ENCODE measurements at places on chromosomes 2 and 18.

GRCh38 chr2:134683561-134684112 is 35.2 kb downstream of the TMEM163 start:
- DNase-seq: no peak

DNA sequence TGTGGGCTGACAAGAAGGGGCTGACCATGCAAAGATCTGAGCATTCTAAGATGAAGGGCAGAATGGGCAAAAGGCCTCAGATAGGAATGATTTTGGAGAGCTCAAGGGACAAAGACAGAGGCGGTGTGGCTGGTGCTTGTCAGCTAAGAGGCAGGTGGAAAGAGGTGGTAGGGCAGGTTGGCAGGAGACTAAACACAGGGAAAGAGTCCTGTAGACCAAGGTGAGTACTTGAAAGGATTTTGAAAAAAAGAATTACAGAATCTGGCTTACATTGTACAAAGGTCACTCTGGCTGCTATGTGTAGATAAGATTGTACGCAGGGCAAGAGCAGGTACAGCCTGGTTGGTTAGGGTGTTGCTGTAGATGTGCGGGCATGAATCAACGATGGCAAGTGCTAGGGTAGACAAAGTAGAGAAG is 50.6 kb downstream of the STK39 start:
- DNase-seq: no peak

- no peak for DNase-seq
These were observed 122.9 kb downstream of the ATAD2B start for GRCh38 chr2:23803965-23804542.

DNA sequence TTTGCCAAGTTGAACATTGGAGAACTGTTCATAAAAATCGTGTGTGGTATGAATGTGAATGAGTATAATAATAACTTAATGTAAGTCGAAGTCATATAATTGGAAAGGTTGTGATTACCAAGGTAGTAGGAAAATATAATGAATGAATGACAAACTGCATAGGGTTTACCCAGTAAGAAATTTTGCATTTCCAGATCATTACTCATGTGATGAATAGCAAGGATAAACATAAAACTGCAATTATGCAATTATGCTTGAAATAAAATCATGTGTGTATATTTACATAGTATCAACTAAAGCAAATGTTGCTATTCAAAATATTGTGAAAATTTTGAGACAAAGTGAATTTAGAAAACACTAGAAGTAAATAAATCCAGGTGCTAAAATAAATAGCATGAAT is 1108.7 kb upstream of the TMEFF2 start:
- no peak for DNase-seq

DNA sequence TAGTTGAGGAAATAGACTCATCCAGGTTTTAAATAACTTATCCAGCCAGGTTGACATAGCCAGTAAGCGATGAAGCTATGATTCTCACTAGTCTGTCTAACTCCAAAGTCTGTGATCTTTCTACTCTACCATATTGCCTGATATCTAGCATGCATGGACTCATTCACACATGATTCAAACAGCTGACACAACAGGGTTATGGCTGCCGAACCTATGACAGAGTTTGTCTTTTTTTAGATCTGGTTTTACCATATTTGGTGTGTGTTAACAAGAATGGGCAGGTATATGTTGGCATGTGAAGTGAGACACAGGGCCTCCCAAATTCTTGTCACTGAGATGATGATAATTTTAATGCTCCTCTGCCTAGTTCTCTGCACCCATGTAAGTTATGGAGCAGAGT is 210.6 kb downstream of the BABAM2 start:
- no peak for DNase-seq

- no peak for DNase-seq
These were observed 24.0 kb upstream of the NOL4 start for GRCh38 chr18:34248727-34249126.

DNA sequence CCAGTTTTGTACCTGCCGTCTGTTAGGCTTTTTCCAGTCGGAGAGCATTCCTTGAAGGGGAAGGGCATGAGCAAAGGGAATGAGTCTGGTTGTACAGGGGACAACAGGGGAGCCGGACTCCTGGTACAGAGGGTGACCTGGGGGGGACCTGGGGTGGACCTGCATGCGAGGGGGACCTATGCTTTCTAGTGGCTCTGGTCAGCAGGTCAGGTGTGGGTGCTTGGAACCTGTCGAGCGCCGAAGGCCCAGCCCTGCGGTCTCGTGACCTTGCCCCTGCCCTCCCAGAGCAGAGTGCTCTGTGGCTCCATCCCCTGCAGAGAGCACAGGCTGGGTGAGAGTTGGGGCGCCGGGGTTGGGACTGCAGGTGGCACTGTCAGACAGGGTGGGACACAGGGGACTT is 96.7 kb upstream of the ASAP2 start:
- DNase-seq: no peak

GRCh38 chr2:32553829-32554432 is 73.9 kb upstream of the TTC27 start:
- DNase-seq: no peak

- no peak for DNase-seq
These were observed 537.7 kb upstream of the PKDCC start for GRCh38 chr2:41510108-41510507.

DNA sequence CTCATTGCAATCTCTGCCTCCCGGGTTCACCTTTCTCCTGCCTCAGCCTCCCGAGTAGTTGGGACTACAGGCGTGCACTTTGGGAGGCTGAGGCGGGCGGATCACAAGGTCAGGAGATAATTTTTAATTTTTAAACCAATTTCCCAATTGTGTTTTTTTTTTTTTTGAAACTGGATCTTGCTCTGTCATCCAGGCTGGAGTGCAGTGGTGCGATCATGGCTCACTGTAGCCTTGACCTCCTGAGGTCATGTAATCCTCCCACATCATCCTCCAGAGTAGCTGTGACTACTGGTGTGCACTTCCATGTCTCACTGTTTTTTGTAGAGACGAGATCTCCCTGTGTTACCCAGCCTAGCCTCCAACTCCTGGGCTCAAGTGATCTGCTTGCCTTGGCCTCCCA is 49.3 kb downstream of the GLS start:
- no peak for DNase-seq

DNA sequence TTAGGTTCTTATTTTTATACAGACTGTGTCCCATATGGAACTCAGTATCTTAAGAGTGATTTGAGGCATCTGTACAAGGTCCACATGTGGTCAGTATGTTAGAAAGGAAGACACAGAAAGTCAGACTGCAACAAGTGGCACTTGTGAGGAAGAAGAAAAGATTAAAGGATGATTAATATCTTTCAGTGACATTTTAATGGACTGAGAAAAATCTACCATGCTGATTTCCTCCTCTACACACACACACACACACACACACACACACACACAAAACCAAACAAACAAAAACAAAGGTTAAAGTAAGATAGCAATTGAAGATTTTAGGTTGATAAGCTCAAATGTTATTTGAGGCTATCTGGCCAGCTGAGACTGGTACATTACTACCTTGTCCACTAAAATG is 94.5 kb upstream of the CHRNA1 start:
- no peak for DNase-seq

DNA sequence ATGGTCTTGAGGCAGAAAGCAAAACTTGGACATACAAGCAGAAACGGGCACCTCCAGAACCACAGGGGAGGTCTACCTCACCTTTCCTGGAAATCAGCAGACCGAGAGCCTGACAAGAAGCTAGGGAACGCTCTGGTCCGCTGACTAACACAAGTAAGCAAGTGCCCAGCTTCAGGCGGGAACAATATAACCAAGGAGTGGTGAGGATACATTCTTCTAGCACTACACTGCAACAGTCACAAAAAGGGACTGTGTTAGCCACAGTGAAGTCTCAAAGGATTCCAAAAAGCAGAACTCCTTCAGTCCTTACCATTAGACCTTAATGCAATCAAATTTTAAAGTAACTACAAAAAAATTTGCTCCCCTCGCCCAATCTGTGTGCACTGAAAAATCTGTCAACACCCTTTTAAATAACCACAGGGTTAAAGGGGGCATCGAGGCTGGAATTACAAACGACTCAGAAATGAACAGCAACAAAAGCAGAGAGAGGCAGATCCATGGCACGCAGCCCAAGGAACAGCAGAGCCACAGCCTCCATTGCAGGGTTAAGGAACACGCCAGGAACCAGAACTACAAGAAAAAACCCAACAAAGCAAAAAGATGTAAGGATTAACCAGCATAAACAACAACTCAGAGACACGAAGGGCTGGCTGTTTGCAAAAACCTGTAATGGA is 7.1 kb downstream of the THAP4 start:
- DNase-seq: no peak

GRCh38 chr2:102915128-102915527 is 153.3 kb downstream of the TMEM182 start:
- no peak for DNase-seq

- DNase-seq: no peak
These were observed 9.0 kb upstream of the IL18R1 start for GRCh38 chr2:102346381-102347130.

DNA sequence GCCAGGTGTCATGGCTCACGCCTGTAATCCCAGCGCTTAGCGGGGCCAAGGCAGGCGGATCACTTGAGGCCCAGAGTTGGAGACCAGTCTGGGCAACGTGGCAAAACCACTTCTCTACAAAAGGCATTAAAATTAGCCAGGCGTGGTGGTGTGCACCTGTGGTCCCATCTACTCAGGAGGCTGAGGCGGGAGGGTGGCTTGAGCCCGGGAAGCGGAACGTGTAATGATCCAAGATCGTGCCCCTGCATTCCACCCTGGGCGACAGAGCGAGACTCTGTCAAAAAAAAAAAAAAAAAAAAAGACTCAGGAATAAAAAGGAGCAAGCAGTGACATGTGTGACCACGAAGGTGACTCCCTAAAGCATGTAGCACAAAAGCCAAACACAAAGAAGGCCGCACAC is 50.1 kb upstream of the SALL3 start:
- no peak for DNase-seq

DNA sequence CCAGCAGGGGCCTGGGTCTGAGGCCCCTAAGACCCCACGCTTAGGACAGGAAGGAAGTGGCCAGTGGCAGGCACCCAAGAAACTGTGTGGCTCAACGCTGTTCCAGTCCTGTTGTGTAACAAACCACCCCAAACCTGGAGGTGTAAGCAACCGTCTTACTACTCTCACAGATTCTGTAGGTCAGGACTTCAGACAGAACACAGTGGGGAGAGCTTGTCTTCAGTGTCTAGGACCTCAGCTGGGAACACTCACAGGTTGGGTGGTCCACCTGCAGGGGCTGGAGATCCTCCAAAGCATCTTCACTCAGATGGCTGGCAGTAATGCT is 123.0 kb downstream of the KLHL29 start:
- DNase-seq: no peak

DNA sequence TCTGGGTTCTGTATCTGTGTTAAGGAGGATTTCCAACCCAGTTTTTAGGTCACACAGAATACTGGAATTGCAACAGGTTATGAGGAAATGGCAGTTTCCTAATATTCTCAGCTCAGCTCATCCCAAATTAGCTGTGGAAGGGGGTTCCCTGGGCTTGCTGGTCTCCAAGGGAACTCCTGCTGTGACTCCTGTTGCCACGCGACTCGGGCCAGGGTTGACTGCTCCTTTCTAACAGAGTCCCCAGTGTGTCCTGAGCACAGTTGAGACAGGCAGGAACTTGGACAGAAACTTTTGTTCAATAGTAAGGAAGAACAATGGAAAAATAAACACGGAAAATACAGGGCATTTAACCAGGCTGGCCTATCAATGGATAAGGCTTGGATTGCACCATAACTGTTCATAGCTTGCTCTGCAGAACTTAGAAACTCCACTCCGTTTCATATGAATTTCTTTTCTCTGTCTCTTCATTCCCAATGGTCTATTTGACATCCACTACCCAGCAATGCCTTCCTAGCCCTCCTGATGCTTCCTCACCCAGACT is 3.8 kb upstream of the ROCK2 start:
- no peak for DNase-seq

GRCh38 chr2:58939388-58939787 is 698.3 kb upstream of the FANCL start:
- DNase-seq: no peak

DNA sequence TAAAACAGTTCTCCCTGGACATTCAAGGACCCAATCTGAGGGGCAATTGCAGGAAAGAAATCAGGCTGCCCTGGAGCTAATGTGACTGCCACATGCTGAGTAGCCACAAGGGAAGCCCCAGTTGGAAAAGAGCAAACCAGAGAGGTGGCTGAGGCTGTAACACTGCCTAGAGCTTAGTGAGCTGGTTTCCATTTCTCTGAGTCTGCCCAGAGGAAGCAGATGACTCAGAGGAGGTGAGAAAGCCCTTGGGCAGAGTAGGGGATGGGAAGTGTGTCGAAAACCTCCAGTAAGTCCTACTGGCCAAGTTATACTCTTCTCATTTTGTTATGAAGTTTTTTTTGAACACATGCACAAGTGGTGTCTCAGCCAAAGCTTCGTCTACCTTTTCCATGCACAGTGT is 753.0 kb downstream of the CNTNAP5 start:
- no peak for DNase-seq

DNA sequence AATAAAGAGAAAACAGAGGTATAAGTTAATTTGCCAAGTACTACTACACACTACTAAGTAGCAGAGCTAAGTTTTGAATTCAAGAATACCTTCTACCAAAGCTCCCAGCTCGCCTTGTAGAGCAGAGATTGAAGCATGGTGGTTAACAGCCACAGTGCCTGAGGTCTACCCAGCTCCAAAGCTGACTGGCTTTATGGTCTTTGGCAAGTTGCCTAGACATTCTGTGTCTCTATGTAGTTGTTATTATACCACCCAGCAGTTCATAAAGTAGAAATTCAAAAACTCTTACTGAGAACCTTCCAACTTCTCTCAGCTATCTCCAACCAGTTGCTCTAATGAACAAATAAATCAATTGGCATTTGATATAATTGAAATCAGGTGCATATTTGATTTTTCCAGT is 87.8 kb downstream of the PDE11A start:
- DNase-seq: no peak

DNA sequence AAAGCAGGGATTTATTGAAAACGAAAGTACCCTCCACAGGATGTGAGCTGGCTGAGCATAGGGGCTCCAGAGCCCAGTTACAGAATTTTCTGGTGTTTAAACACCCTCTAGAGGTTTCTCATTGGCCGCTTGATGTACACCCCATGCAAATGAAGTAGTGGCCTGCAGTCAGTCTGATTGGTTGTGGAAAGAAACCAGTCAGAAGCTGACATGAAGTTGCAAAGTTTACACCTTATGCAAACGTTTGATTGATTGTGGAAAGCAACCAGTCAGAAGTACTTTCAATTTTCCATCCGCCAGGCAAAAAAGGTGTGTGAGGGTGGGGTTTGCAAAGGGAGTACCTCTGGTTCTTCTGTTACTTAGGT is 62.3 kb downstream of the VWA3B start:
- no peak for DNase-seq

- DNase-seq: no peak
These were observed 14.0 kb upstream of the BMP10 start for GRCh38 chr2:68885074-68885810.

GRCh38 chr2:121017396-121017795 is 267.6 kb downstream of the TFCP2L1 start:
- no peak for DNase-seq
